ENCODE measurements at places on chromosomes 4 and X. TPM values are rescaled to one million over a fixed set of nuclear protein-coding genes. Genes with fewer than 3 reads are reported as not detected.
A peak's percentile ranks its signal among the peaks of the same experiment; 100 is the strongest.

DNA sequence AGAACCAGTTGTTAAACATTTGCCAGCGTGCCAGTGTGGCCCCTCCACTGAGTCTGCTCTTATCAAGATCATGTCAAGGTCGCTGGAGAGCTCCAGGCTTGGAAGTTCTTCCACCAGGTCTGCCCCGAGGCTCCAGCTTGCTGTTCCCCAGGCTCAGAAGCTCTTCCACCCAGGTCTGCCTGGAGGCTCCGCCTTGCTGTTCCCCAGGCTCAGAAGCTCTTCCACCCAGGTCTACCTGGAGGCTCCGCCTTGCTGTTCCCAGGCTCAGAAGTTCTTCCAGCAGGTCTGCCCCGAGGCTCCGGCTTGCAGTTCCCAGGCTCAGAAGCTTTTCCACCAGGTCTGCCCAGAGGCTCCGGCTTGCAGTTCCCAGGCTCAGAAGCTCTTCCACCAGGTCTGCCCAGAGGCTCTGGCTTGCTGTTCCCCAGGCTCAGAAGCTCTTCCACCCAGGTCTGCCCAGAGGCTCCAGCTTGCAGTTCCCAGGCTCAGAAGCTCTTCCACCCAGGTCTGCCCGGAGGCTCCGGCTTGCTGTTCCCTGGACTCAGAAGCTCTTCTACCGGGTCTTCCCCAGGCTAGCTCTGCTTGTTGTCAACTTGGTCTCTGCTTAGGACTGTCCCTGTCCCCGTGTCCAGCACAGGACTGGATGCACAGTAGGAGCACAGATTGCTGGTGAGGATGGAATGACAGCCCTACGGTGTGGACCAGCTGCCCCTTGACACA is 54.4 kb downstream of the HMX1 start:
- DNase-seq = no peak

DNA sequence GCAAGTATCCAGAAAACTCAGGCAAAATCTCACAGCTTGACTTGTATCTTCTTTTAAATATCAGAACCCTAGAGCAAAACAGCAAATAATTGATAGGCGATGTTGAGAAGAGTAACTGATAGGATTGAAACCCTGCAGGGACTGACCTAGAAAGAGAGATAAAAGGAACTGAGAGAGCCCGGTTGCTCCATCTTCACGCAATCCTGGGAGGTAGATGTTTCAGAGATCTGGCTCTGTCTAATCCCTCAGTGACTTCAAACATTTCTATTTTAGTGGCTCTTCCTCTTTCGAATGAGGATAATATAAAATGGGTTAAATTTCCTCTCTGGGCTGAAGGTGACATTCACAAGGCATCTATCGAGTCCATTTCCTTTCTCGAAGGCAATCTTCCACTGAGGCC is 39.3 kb upstream of the RPL34 start:
- DNase-seq = no peak

DNA sequence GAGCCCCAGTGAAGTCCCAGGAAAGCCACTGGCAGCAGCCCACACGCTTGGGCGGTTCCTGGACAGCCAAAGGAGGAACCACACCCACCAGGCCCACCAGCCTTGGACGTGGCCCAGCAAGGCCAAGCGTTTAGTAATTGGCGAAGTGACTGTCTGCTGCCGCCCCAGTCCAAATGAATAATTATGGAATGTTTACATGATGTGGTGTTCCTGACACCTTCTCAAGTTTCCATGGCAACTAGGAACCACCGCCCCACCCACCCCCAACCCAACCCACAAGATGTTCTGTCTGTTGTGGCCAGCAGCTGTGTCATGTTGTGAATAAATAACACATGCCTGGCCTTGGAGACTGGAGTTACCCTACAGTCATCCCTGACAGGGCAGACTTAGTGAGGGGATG is 22.3 kb downstream of the APLN start:
- no peak for DNase-seq

DNA sequence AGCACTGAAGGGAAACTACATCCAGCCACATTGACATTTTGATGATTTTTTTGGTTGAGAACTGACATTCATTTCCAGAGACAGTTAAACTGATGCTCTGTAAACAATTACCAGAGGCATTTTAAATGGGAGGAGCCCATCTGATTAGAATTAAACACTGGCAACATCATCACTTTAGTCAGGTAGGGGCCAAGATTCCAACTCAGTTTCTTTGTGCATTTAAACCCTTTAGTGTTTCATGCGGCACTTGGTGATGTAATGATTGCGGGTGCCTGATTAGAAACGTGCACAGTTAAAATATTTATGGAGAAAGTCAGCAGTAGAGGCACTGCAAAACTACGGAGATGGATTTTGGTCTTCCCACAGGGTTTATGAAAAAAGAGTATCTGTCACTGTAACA is 16.1 kb downstream of the TNIP3 start:
- no peak for DNase-seq

DNA sequence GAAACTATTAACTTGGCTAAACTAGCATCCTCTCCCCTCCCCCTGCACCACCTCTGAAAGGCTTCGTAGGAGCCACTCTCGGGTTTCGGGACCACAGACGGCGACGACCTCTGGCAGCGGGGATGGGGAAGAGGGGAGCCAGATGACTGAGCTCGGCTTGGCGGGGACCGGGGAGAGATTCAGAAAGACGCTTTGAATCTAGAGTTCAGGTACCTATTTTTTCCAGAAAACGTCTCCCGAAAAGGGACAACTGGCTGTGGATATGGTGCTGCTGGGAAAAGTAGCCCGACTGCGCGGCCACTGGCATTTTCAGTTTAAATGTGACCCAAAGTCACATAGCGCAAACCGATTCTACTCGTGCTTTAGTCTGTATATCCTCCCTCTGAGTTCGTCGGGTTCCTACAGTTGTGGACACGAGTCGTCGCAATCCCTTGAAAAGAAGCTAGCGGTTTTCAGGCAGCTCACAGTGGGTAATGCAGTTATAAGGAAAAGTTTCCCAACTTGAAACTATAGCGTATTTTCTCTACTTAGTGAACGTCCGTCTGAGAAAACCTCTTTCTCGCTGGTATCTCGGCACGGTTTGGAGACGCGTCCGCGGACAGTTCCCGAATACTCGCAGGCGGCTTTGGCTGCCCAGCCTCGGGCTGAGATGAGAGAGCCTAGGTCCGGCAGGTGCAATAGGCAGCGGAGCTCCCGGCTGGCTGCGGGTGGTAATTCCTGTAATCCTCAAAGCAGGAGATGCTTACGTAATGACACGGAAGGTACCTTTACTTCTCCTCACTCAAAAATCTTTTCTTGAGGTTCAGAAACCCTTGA is 1.3 kb downstream of the PARM1 start:
- DNase-seq = peak; percentile 69

- DNase-seq = no peak
Observed at GRCh38 chr4:182201871-182202270, 41.3 kb upstream of the TENM3 start.

DNA sequence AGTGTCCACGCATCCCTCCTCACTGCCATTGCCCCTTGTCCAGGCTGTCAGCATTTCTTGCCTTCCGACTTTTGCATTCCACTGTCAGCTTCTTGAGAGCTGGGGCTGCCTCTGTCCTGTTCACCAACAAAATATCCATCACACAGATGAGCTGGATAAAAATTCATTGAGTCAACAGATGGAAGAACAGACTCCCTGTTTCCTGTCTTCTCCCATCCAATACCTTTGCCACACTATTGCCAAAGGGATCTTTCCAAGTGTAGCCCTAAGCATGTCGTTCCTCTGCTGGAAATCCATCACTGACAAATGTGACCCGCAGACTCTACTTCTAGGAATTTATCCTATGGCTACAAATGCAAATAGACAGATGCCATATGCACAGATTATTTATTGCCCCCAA is 78.0 kb upstream of the PJA1 start:
- DNase-seq = no peak

DNA sequence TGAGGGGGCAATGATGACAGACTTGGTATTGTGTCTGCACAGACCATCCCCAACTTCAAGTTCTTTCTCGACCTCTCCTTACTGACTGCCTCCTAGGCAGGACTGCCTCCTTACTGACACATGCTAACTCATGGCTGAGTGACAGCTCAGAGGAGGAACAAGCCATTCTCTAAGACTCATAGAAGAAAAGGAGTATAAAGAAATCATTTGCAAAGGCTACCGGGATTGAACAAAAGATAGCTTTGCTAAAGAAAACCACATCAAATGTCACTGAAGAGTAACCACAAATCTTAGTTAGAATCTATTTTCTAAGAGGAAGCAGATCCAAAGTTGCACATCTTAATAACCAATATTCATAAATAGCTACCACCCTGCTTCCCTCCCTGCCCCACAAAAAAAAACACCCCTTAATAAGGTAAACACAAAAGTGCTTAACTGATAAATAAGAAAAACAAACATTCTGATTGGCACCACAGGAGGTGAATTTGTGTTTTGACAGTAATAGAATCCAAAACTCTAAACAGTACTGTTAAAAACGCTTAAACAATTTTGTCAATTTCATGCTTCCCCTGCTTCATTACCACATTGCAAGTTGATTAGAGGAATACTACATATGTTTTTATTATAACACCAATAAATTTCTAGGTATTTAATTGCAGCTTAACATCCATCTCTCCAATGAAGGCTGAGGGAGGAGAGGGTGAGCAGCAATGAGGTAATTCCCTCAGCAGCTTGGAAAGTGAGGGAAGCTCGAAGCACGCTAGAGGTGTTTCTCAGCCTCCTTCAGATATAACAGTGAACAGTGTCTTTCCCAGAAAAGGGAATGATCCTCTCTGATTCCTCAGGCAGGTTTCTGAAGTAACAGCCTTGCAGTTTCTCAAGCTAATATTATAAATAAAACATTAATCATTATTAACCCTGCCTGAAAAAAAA is 160.0 kb downstream of the HNRNPD start:
- DNase-seq = no peak

GRCh38 chr4:185357733-185358440 is 37.8 kb downstream of the LRP2BP start:
- no peak for DNase-seq

GRCh38 chrX:108341947-108342346 is 96.3 kb downstream of the COL4A6 start:
- no peak for DNase-seq

GRCh38 chr4:183563874-183564273 is 59.0 kb downstream of the ING2 start:
- DNase-seq = no peak

CFP gene
- total RNA-seq = 4.0 TPM

BEX1 gene
- total RNA-seq = 0.87 TPM

RTL9 gene
- 0.06 TPM for total RNA-seq

GIMD1 gene
- not detected for total RNA-seq
